ENCODE measurements at places on chromosomes 12 and 14.

GRCh38 chr12:49170924-49171323 lies 18.0 kb downstream of the TUBA1A start:
- no peak for DNase-seq

- no peak for DNase-seq
Measured at GRCh38 chr12:5685935-5686334, 254.0 kb downstream of the NTF3 start.

- no peak for DNase-seq
Measured at GRCh38 chr12:69688471-69689427, 10.4 kb downstream of the BEST3 start.

DNA sequence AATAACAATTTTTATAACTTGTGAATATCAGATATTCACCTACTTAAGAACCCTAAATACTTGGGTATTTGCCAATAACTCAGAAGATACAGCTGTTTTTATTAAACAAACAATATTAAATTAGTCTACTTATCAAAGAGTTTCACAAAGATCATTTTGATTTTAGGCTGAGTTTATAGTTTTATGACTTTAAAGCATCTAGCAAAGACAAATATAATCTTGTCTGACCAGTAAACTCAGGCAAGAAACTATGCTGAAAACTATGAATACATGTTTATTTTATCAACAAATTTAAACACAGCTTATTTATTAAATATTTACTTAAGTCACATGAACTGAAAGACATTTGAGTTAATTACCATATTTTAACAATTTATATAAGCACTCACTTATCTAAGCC lies 18.5 kb upstream of the SERPINA1 start:
- no peak for DNase-seq

GRCh38 chr12:132084621-132085290 lies 59.4 kb downstream of the DDX51 start:
- DNase-seq: no peak

- DNase-seq: no peak
Measured at GRCh38 chr12:51012570-51013236, 13.5 kb downstream of the SLC11A2 start.

- no peak for DNase-seq
Measured at GRCh38 chr14:56491299-56492285, 88.0 kb upstream of the TMEM260 start.

Measured in activated CD8-positive, alpha-beta memory T cell treated with anti-CD3 and anti-CD28 coated beads for 1 hour (primary cell).